ENCODE measurements at places on chromosomes 7 and 10.

DNA sequence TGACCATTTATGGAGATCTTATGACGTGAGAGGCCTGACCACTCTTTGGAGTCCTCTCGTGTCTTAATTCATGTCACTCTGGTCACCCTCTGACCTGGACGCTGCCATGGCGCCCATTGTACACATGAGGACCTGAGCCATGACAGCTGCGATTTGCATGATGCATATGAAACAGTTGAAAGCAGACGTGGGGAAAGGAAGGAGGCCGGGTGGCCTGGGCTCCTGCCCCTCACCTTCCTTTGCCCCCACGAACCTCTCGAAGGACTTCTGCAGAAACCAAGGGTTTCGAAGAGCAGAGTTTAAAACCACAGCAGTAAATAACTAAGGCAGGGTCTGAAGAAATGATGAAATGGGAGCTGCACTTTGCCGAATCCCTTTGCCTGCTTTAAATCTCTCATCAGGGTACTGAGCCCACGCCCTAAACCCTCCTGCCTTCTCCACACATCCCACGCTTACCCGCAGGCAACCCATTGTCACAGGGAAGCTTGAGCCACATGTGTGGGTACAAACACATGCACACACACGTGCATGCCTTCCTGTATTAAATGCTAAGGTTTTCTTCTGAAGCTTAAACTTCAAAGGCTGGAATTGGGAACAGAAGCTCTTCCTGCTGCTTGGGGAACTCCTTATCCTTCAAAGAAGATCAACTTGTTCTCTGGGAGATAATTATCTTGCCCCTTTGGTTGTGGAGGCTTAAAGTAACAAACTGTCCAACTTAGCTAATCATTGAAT lies 11.7 kb upstream of the CALML3 start:
- no peak for DNase-seq

DNA sequence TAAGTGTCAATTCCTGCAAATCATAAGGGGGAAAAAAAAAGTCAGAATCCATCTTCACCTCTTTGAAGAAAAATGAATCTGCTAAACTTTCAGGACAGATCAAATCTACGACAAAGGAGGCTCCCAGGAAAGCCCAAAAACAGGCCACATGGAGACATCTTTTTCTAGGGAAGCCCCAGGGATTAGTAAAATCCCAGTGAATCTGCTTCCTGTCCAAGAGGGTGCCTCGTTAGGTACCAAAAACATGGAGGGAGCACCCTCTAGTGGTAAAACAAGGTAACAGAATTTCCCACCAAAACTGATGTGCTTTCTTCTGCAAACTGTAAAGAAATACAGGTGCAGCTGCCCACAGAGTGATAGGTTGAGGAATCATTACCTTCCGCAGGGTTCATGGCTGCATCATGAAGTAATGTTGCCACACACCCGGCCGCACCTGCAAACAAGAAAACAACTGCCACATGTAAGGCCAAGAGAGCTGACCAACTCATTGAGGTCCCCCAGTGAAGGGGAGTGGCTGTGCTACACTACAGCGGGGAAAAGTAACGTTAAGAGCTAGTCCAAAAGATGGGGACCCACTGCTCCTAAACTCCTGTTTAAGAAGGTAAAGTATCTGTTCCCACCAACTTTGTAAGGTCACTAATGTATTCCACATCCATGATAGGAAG lies 7.9 kb downstream of the SLC25A28 start:
- DNase-seq = peak; percentile 34

GRCh38 chr7:117479225-117480054 lies at the start of gene CFTR:
Gene CFTR (plus strand): TSS chr7:117480025. CDS start chr7:117480095, 70 bp downstream.
- DNase-seq = no peak

GRCh38 chr7:23338863-23339262 lies 39.7 kb downstream of the MALSU1 start:
- DNase-seq = no peak

DNA sequence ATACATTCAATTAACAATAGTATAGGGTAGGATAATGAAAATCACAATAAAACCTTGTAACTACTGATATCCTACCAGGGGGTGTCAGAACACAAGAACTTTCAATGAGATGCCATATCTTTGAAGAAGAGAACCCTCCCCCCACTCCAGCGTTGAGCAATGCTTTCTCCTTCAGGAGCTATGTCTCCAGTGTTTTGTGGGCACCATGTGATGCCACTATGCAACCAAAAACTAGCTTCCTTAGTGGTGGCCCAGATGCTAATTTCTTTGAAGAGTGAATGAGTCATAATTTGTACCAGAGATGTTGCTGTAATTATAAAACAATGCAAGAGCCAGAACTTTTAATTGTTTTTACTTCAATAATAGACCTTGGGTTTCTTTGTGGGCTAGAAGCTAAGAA lies 76.0 kb upstream of the ADO start:
- DNase-seq = peak; percentile 27

- DNase-seq = no peak
These were observed 106.3 kb downstream of the CTTNBP2 start for GRCh38 chr7:117766913-117767312.

- no peak for DNase-seq
These were observed 9.0 kb downstream of the GUSB start for GRCh38 chr7:65972976-65973375.

DNA sequence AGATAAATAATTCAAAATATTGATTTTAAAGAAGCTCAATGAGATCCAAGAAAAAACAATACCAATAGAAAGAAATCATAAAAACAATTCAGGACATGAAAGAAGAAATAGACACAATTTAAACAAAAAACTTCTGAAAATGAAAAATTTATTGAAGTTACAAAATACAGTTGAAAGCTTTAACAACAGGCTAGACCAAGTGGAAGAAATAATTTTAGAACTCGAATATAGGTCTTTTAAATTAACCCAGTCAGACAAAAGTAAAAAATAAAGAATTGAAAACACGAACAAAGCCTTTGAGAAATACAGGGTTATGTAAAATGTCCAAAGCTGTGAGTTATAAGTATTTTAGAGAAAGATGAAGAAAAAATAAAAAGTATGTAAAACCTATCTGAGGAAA lies 152.4 kb upstream of the SMIM30 start:
- no peak for DNase-seq

GRCh38 chr10:119947300-119947699 lies 54.8 kb downstream of the SEC23IP start:
- DNase-seq = no peak

GRCh38 chr10:19788902-19789301 lies 27.3 kb upstream of the PLXDC2 start:
- DNase-seq = no peak

DNA sequence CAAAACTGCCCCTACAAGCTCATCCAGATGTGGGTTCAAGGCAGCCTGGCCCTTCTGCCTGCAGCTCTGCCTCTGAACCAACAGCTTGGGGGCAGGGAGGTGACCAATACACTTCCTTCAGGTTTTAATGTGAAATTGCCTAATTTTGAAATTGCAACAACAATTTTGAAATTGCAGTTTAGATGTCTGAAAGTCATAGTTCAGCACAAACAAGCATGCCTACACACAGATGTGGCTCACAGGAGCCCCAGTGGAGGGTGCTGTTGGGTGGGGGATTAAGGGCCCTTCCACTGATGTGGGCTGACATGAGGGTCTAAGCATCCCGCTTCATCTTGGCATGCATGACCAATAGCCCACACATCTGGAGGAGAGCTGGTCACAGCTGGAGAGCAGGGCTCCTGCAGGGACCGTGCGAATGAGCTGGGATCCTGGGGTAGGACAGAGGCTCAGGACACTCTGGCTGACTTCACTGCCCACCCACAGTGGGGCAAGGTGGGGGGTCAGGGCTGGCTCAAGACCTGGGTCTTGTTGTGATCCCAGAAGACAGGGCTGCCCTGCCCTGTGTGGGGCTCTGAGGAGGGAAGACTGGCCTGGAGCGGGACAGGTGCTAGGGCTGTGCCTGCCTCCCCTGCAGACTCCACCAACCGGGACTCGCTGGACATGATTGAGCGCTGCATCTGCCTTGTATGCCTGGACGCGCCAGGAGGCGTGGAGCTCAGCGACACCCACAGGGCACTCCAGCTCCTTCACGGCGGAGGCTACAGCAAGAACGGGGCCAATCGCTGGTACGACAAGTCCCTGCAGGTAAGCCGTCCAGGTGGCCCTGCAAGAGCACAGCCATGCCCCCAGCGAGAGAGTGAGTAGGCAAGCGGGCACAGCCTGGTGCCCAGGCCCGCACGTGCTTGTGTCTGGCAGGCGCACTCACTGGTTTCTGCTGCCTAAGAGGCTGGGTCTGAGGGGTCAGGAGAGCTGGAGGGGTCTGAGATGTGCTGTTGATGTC lies 32.3 kb downstream of the CHAT start:
- no peak for DNase-seq

- no peak for DNase-seq
These were observed 59.1 kb upstream of the SMNDC1 start for GRCh38 chr10:110363572-110364411.

DNA sequence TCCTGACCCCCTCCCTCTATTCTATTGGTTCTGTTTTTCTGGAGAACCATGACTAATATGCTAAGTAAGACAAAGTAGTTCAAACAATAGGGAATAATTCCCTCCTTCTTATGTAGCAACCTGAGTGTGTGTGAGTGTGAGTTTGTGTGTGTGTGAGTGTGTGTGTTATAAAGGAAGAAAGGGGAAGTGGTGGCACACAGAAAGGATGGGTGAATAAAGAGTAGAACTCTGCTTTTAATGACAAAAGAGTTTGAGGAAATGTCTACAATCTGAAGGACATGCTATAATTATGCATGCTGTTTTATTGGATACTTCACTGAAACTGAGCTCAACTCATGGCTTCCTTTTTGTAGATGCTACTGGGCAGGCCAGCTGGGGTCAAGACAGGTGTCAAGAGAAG lies 489.5 kb downstream of the REEP3 start:
- no peak for DNase-seq

DNA sequence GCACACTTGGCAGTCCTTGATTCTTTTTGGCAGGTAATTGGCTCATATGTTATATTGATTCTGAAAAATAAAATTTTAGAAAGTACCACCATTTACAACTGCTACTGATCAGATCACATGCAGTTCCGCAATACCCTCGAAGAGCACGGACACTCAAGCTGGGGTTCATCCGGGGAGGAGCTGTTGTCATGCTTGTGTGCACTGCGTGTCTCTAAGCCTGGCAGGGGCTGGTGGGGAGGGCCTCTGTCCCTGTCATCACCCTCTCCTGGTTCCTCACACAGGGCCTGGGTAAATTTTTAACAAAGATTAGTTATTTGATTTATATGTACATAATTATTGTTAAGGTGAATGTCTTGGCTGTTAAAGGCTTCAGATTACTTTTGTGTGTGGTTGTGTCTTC lies 45.2 kb downstream of the TRRAP start:
- DNase-seq = no peak

- DNase-seq = no peak
These were observed 285.7 kb downstream of the ZEB1 start for GRCh38 chr10:31604646-31605170.

GRCh38 chr7:92121681-92122080 lies 12.6 kb downstream of the CYP51A1 start:
- DNase-seq = no peak

DNA sequence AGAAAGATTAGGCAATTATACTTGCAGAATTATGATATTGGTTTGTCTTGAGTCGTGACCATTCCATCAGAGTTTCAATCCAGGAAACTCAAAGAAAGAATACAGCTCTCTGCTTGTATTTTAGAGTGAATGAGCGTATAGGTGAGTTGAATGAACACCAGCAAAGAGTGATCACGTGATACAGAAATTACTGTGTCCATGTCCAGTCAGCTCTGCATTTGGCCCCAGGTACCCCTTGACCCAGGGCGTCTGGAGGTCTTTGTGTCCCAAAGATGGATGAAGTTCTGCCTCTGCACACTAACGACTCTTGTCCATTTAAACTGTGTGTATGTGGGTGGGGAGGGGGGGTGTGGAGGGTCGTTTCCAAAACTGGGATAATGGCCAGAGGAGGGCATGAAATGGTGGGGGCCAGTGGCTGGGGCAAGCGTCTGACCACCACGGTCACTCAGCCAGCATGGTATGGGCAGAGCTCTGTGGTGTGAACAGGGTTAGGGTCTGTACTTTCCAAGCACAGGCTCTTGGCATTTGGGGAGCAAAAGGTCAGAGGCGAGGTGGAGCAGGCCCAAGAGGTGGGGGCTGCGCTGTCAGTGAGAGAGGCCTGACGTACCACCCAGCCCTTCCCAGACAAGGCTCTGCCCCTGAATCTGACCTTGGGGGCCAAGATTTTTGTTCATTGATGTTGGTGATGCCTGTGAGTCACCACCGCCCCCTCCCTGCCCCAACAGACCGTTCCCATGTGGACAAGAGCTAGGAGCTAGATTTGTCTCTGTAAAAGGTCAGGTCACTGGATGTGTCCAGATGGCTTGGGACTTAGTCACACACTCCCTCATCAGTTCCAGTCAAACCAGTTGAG lies 1.4 kb downstream of the PTPRE start:
- DNase-seq = no peak

- no peak for DNase-seq
These were observed 80.1 kb downstream of the LRRTM3 start for GRCh38 chr10:67005981-67006380.

DNA sequence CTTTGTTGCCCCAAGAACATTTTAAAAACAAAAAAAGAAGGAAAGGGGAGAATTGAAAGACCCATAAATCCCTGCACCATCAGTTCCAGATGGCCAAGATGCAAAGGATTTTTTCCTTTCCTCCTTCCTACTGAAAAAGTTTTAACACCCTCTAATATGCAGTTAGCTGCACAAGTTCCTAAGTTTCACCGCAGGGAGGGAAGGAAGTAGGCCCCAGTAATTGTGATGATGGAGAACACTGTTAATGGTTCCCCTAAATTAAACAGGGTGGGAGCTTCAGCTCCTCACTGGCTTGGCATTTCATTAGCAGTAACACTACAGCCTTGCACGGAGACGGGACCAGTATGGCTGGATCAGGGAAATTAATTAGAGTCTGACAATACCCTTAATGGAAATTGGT lies 63.7 kb upstream of the PPIF start:
- DNase-seq = no peak

DNA sequence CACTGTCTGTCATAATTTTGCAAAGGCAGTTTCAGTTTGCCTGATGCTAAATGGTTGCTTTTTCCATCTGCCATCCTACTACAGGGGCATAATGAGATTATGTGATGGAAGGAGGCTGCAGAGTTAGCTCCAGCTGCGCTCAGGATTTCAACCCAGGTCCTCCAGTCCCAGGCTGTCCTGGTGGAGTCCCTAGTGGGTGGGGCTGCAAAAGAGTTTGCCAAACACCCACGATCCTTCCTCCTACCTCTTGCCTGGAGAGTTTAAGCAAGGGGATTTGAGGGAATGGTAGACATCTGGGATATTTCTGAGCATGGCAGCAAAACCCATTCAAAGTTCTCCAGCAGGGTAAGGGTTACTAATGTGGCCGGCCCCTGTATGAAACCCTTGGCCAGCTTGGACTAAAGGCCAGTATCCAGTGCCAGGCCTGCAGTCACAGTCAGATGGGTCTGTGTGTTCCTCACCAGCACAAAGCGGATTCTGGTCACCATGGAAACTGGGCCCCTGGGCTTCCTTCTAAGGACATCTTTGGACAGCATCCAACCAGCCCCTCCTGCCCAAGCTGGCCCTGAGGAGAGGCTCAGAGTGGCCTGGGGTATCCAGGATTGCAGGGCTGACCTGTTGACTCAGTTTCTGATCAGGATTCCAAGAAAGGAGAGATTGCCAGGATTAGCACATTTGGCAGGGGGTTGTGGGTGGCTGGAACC lies 42.7 kb upstream of the CHST3 start:
- DNase-seq = no peak

- no peak for DNase-seq
These were observed 393.8 kb downstream of the EXOC4 start for GRCh38 chr7:133646472-133647315.
